CD8-positive, alpha-beta memory T cell (primary cell): ENCODE measurements at places on chromosomes 5 and 9. TPM values are rescaled to one million over a fixed set of nuclear protein-coding genes. Genes with fewer than 3 reads are reported as not detected.

- DNase-seq: no peak
Measured at GRCh38 chr5:67310169-67310568, 113.6 kb upstream of the CD180 start.

DNA sequence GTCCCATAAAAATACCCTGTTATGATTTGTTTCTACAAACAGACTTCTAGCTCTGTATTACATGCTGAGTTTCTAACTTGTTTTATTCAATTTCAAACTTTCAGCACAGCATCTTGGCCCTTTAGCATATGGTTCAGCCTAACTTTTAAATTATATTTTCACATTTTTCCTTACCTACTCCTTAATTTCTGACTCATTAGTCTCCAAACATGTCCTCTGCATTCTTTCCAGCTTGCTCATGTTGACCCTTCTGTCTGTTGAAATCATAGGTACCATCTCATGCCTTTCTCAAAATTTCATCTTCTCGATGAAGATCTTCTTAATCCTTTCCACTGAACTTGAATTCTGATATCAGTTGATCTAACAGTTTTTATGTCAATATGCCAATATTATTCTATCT, 200.9 kb upstream of the RIOK2 start:
- DNase-seq: no peak

DNA sequence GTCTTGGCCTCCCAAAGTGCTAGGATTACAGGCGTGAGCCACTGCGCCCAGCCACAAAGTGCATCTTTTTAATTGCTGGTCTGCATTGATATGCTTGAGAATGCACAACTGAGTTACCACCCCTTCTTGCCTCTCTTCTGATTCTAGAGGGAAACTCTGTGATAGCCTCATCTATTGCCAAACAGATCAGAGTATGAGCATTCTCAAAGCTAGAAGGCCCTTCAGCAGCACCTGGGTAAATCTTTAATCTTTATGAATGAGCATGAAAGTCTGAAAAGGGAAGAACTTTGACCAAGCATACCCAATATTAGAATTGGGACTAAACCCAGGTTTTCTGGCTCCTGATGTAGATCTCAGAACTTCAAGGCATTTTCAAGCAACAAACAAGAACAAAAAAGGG, 298.3 kb upstream of the TNC start:
- no peak for DNase-seq

- no peak for DNase-seq
Measured at GRCh38 chr9:83656032-83656680, 33.2 kb downstream of the IDNK start.

IL4 gene
- total RNA-seq: 6.8 TPM

DNA sequence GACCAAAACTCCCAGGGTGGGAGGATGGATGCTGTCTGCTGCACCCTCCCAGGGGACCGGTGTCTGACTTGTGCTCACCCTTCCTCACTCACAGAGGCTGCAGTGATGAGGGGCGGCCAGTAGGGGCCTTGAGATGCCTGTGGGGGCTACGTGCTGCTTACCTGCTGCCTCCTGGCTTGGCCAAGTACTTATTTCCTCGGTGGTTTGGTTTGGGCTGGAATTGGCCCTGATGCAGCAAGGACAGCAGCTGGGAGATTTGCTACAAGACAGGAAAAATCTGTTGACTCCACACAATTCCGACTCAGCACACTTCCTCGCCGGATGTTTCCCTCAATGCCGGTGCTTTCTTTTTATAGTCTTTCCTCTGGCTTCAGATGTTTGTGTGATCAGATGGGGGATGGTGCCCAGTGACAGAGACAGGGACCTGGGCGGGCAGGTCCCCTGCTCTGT, 6.6 kb downstream of the PCDH12 start:
- DNase-seq: no peak

DNA sequence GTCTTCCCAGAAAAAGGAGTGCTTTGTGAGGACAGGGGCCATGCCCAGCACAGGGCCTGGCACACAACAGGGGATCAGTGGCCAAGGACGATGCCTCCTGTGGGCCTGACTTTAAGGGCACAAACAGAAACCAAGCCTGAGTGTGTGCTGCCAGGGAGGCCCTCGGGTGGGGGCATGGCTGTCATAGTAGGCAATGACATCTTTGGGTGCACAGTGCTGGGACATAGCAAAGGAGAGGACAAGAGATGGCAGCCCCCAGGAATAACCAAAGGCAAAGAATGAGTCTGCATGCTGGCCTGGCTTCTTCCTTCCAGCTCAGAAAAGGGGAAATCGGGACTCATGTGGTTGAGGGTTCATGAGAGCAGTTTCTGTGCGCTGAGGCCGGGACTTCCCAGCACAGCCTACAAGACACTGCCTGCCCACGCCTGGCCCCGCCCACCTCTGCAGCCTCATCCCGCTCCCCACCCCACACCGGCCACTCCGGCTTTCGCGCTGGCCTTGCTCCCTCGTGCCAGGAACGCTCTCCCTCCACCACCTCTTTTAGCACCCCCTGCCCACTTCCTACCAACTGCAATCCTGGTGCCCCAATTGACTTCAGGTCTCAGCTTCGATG, 13.8 kb upstream of the LHX2 start:
- DNase-seq: no peak

DNA sequence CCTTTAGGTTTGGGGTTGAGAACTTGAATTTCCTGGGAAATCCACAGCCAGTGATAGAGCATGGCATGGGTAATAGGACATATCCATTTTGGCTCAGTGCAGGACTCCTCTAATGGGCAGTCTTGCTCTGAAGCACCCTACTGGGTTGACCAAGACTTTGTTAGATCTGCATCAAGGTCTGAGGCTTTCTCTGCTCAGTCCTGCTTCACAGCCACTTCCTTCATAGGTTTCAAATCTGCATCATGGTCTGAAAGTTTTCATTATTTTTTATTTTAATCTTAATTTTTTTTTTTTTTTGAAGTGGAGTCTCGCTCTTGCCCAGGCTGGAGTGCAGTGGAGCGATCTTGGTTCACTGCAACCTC, 36.5 kb downstream of the KIF2A start:
- DNase-seq: no peak

PTPRD gene
- total RNA-seq: 0.02 TPM

PTGER4 gene
- total RNA-seq: 49.5 TPM

DNA sequence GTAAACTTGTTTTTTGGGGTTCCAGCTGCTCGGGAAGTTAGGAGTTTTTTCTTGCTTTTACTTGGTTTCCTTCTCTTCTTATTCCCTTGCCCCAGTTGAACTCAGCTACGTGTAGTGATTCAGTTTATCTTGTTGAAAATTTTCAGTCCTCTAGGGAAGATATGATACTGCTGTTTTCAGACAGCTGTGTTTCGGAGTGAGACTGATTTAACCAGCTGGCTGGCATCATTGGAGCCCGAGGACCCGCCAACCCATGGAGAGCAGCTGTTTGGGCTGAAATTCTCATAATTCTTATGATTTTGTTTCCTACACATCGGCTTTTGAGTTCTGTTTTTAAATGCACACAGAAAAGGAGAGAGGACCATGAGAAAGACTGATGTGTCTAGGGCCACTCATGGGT, 271.5 kb downstream of the NR3C1 start:
- DNase-seq: no peak

KCTD16 gene
- 0.02 TPM for total RNA-seq

- no peak for DNase-seq
Measured at GRCh38 chr9:131630205-131630831, 85.0 kb downstream of the PRRT1B start.

VLDLR gene
- total RNA-seq: 2.5 TPM

APBA1 gene
- 0.13 TPM for total RNA-seq

- DNase-seq: no peak
Measured at GRCh38 chr5:122312591-122313406, 762 bp downstream of the SNCAIP start.

DNA sequence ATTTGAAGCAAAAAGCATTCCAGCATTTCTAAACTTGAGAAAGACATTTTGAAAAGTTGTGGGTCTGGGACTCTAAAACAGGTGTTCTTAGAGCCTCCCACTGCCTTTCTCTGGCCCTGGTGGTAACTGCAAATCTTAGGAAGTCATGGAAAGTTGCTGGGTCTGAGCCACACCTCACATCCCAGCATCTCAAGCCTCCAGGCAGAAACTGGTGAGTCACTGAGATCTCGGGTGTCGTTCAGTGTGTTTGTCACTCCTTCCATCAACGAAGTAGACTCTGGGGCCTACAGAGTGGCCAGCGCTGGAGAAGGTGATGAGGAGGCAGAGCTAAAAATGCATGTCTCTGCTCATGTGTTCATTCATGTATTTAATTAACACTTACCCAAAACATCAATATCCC, 59.6 kb upstream of the C5orf58 start:
- no peak for DNase-seq

DNA sequence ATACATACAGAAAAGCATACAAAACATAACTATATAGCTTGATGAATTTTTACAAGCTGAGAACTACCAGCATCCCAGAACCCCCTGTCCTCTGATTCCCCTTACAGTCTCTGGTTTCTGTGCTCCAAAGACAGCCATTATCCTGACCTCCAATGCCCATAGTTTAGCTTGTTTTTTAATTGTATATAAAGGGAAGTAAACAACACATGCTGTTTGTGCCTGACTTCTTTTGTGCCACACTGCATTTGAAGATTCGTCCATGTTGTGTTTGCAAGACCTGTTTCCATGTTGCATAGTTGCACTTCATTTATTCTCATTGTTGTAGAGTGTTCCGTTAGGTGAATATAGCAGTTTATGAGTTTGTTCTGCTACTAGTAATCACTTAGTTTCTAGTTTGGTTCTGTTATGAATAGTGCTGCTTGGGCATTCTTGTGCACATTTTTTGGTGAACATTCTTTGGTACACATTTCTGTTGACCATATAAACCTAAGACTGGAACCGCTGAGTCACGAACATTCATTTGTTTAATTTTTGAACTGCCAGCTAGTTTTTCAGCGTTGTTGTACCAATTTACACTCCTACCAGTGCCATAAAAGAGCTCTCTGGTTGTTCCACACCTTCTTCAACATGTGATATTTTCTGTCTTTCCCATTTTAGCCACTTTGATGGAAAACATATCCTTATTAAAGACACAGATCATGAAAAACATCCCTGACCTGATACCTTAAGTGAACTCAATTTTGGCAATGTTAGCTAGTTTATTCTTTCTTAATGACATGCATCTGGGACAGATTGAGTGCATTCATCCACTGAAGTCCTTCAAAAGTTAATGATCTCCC, 78.1 kb upstream of the ANXA1 start:
- no peak for DNase-seq

- no peak for DNase-seq
Measured at GRCh38 chr9:89654025-89654662, 49.3 kb downstream of the GADD45G start.

GRCh38 chr5:67773411-67774266, 441.9 kb upstream of the PIK3R1 start:
- DNase-seq: no peak

C9orf50 gene
- total RNA-seq: not detected

PIP5K1B gene
- 3.1 TPM for total RNA-seq

MELK gene
- 51.0 TPM for total RNA-seq

POC5 gene
- 15.4 TPM for total RNA-seq

GRCh38 chr5:147439254-147439653, 70.6 kb downstream of the DPYSL3 start:
- no peak for DNase-seq

- DNase-seq: no peak
Measured at GRCh38 chr5:122844136-122844909, 1.1 kb upstream of the SNX24 start.

RUSC2 gene
- 1.1 TPM for total RNA-seq

DNA sequence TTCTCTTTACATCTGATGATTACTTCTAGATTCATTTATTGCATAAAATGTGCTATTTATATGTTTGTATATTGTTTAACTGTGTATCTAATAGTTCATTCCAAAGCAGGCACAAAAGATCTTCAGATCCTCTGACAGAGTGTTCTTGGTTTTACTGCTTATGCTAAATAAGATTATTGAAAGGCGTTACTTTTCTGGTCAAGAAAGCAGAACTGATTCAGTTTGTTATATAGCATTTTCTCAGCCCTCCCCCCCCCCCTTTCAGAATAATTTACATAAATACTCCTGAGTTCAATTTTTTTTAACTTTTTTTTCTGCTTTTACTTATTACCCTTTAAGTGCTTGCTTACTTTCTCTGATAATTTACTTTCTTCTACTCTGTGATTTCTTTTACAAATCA, 15.4 kb downstream of the CDC42SE2 start:
- no peak for DNase-seq

ZNF462 gene
- total RNA-seq: 0.13 TPM

PCDHA1 gene
- total RNA-seq: not detected

DNA sequence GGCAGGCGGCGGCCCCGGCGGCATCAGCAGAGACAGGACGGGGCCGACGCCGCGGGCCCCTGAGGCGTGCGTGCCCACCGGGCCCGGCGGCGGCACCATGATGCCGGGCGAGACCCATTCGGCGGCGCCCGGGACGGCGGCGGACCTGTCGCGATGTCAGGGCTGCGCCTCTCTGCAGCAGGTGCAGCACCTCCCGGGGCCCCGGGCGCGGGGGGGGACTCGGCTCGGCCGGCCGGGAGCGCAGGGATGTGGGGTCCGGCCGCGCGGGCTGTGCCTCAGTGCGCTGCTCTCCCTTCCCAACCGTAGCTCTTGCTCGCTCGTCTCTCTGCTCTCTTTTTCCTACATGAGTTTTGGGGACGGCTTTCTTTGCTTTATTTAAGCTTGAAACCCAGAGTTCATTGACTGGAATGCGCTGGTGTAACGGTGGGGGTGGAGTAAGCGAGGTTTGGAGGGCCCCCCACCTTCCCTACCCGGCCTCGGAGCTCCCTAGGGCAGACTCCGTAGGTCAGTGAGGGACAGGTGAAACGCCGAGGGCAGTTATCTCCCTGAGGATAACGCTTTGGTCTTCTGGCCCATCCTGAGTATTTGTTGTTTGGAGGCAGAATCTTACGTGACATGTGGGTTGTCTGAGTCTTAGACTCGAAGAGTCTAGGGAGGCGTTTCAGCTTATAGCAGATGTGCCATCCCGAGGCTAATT, 490 bp downstream of the ICE1 start:
- DNase-seq: no peak

- no peak for DNase-seq
Measured at GRCh38 chr5:137438932-137439331, 60.2 kb downstream of the SPOCK1 start.

- DNase-seq: no peak
Measured at GRCh38 chr5:111641533-111642233, 115.3 kb downstream of the NREP start.

DNA sequence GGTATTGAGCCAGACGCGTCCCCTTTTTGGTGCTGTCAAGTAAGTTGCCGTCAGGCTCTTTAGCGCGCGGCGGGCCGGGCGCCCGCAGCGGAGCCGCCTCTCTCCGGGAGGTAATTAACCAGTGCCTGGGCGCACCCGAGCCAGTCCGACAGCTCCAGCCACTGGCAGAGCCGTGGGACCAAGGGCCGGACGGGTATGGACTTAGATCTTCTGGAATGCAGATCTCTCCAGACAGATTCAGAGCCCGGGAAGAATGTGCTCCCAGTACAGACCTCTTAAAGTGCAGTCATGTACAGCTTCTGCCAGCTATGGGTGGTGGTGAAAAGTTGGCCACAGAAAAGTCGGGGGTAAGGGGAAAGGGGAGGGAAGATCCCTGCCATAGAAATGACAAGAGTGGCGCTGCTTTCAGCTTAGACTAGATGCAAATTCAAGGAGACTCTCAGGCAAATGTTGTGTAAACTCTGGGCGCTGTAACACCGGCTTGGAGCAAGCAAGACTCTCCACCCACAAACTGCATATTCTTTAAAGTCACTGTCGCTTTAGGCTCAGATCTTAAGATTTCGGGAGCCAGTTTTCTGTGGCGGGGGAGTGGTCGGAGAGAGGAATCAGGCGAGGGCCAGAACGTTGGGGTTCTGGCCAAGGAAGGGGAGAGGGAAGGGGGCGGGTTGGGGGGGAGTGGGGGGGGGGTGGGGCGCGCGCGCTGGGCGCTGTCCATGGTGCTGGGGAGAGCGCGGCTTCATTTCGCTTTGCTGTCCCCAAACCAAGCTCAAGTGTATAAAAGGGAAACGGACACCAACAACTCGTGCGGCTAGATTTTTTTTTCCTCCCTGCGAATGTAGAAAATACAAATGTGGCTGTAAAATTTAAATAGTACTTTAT, 29.2 kb downstream of the NR2F1 start:
- DNase-seq: no peak

ADRB2 gene
- total RNA-seq: 2.1 TPM
